ENCODE measurements at places on chromosomes 2 and 18.

GRCh38 chr2:175981551-175981950 is 20.5 kb downstream of the LNPK start:
- no peak for DNase-seq

DNA sequence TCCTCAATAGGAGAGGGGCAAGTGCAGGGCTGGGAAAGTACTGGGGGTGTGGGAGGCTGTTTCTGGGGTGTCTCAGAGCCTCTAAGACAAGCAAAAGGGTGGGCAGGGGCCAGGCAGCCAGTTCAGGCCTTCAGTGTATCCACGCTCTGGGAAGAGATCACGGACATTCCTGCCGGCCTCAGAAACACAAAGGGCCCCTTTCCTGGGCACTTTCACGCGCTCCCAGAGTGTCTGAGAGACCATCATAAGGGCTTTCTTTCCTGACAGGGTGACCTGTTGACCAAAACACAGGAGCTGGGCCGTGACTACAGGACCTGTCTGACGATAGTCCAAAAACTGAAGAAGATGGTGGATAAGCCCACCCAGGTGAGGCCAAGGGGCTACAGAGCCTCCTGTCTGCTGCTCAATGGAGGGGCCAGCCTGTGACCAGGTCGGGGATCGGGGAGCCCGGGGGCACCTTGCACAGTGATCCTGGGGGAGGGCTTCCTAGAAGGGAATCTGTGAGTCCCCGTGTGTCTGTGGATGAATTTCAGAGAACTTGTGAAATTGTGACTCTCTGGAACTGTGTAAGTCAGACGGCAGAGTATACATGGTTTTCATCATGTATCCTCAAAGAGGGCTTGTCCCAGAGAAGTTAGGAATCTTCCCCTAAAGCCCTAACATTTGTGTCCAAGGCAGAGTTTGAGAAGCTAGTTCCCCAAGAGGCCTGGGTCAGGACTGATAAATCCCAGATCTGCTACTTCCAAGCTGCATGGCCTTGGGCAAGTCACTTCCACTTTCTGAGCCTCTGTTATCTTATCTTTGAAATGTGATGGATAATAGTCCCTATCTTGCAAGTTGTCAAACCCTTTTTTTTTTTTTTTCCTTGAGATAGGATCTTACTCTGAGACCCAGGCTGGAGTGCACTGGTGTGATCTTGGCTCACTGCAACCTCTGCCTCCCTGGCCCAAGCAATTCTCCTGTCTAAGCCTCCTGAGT is 1.8 kb downstream of the GNLY start:
- DNase-seq = no peak

GRCh38 chr2:190860985-190861680 is 19.5 kb upstream of the GLS start:
- DNase-seq = no peak

- DNase-seq = no peak
Observed at GRCh38 chr2:105644174-105644980, 100.3 kb upstream of the NCK2 start.

- DNase-seq = no peak
Observed at GRCh38 chr2:54588244-54588899, 132.2 kb downstream of the SPTBN1 start.

GRCh38 chr2:31541853-31542252 is 38.9 kb downstream of the SRD5A2 start:
- DNase-seq = no peak

- DNase-seq = no peak
Observed at GRCh38 chr2:33153008-33153407, 206.3 kb downstream of the LTBP1 start.

All from CD4-positive, alpha-beta T cell (primary cell).